A375 (cell line): ENCODE measurements at places on chromosomes 3 and 15. TPM values are rescaled to one million over a fixed set of nuclear protein-coding genes. Genes with fewer than 3 reads are reported as not detected.

Gene ATP6V1A
- total RNA-seq: 29.4 and 34.7 TPM in 2 replicates

Gene DIPK2A
- 9.4 and 16.0 TPM in 2 replicates for total RNA-seq

Gene ZMAT3
- total RNA-seq: 1.9 and 3.3 TPM in 2 replicates

Gene ISL2
- 2.5 and 2.9 TPM in 2 replicates for total RNA-seq

Gene CDCP1
- 5.0 and 5.4 TPM in 2 replicates for total RNA-seq

Gene ERICH6
- not detected in 2 replicates for total RNA-seq

Gene TRAT1
- not detected in 2 replicates for total RNA-seq

Gene LRRC3B
- total RNA-seq: not detected in 2 replicates

Gene ARMC8
- 30.0 and 31.4 TPM in 2 replicates for total RNA-seq

Gene ABHD6
- total RNA-seq: 10.4 and 11.2 TPM in 2 replicates

Gene ADAM10
- total RNA-seq: 183 and 184 TPM in 2 replicates

Gene PLSCR2
- total RNA-seq: not detected in 2 replicates

Gene TMEM108
- 0.34 and 0.45 TPM in 2 replicates for total RNA-seq
